ENCODE measurements at places on chromosomes 12 and 14.
A peak's percentile ranks its signal among the peaks of the same experiment; 100 is the strongest.

- no peak for DNase-seq
Measured at GRCh38 chr12:13273850-13274249, 77.3 kb downstream of the EMP1 start.

- DNase-seq: no peak
Measured at GRCh38 chr14:77599889-77600288, 16.5 kb downstream of the SPTLC2 start.

DNA sequence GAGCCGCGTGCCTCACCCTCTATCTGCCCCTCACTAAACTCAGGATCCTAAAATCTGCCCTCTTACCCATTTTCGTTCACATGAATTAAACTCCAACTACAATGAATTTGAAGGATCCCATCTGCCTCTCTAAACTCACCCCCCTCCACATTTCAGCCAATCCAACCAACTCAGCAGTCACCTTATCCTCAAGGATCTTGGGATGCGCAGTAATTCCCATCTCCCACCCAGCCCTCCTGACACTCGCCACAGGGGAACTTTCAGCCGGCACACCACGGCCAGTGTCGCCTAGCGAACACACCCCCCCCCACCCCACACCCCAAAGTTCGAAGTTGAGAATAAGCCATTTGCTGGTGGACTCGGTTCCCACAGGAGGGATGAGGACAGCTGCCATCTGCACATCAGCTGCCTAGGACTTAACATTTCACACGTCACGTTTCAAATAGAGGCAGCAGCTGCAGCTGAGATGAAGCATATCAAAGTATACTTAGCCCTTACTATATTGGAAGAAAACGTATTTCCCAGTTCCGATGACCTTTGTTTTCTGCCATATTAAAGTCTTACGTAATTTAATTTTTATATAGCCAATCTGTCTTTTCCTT, 8.7 kb upstream of the SELPLG start:
- no peak for DNase-seq

- DNase-seq: no peak
Measured at GRCh38 chr12:119996417-119996816, 7.4 kb downstream of the BICDL1 start.

- no peak for DNase-seq
Measured at GRCh38 chr12:6780573-6780972, 8.3 kb downstream of the LAG3 start.

DNA sequence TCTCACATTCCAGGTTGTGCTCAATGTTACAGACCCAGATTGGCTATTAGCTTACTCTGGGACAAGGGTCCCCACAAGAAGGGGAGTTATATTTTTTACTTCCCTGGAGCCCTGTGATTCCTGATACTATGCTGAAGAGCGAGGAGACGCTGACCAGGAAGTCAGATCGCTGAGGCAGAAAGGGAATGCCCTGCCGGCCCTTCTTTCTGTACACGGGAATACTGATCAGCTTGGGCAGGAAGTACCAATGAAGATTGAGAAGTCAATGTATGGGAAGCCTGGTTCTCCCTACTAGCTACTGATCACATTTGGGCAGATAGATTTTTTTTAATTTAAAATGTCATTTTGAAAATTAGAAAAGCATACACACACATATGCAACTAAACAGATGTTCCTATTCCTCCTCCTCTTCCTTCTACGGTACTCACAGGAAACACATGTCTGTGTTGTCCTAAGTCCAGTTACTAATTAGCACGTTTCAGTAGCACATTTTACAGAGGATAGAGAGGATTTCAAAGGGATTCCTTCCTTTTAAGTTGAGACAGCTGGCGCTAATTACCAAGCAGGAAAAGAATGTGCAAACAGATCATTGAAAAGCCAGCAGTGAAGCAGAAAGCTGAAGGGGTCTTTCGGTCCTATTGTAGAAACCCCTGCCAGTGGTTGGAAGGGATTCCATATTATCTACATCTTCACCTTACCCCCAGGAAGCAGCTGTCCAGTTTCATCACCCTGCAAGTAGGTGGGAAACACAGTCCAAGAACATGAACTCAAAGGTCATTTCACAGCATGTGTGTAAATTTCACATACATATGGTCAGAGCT, 292.4 kb downstream of the DUSP6 start:
- DNase-seq: no peak

- no peak for DNase-seq
Measured at GRCh38 chr12:26629864-26630263, 203.1 kb downstream of the ITPR2 start.

GRCh38 chr12:2276288-2277033, 223.7 kb downstream of the CACNA1C start:
- no peak for DNase-seq

DNA sequence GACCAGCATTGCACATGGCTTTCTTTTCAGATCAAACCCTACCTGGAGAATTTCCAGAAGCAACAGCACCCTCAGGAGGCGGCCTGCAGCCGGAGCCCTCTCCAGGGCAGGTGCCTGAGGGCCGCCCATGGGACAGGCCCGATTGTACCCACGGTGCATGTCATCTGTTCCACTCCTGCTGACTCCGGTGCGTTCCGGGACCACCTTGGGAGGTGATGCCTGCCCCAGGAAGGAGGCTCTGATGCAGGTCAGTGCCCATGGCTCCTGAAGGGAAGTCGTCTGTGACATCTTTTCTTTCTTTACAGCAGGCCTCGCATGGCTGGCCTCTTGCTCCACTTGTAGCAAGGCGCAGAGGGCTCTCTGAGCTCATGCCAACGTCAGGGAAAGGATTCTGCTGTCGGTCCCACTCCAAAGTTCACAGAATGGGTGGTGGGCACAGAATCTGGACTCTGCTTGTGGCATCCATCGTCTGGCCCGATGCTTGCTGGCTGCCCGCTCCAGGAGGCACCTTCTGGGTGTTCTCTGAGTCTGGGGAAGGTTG, 160.7 kb upstream of the RTL1 start:
- no peak for DNase-seq

GRCh38 chr12:739349-739748, 13.0 kb upstream of the WNK1 start:
- DNase-seq: no peak

DNA sequence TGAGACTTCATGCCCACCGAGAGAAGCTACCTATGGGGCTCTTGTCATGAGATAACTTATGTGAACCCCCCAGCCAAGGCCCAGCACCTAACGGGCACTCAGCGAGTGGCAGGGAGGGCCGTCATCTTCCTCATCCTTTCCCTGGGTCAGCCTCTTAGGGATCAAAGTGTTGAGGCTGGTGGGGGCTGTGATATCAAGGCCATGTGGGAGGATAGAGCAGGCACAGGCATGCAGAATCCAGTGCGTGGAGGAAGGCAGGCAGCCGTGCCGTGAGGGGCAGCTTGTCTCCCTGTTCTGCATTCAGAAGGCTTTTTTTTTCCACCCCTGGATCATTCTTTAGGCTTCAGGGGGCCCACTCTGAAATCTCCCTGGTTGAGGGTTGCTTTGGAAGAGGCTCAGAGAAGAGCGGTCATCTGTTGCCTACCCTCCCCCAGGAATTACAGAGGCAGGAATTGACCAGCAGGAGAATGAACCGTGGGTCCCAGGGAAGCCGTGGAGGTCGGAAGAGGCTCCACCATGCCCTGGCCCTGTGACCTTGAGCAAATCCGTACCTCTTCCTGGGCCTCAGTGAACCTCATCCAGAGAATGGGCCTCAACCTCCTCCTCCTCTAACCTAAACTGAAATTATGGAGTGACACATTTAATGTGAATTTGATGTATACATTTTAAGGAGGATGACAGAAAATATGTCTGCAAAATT, 62.8 kb downstream of the BEGAIN start:
- peak; percentile 3 for DNase-seq

DNA sequence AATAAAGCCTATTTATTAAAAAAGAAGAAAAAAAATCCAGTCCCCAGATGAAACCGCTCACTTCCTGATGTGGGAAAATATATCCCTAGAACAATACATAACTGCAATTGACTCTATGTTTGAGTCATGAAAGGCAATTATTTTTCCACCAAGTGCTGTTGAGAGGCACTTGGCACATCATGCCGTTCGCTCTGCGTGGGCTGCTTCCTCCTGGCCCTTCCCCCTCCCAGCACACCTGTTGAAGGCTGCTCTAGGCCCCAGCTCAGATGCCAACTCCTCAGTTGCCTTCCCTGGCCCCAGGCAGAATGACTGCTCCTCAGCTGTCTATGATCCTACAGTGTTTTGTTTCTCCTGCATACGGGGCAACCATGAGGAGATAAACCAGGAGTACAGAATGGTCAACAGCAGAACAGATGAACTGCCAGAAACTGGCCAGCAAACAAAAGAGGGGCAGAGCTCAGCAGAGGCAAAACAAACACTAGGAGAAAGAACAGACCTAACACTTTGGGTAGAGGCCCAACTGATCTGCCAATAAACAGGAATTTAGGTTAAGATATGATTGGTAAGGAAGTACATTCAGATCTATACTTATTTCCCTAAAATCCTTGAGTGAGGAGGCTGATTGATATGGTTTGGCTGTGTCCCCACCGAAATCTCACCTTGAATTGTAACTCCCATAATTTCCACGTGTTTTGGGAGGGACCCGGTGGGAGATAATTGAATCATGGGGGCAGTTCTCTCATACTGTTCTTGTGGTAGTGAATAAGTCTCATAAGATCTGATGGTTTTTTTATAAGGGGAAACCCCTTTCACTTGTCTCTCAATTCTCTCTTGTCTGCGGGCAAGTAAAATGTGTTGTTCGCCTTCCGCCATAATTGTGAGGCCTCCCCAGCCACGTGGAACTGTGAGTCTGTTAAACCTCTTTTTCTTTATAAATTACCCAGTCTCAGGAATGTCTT, 58.6 kb downstream of the SLC38A1 start:
- DNase-seq: peak; percentile 41

DNA sequence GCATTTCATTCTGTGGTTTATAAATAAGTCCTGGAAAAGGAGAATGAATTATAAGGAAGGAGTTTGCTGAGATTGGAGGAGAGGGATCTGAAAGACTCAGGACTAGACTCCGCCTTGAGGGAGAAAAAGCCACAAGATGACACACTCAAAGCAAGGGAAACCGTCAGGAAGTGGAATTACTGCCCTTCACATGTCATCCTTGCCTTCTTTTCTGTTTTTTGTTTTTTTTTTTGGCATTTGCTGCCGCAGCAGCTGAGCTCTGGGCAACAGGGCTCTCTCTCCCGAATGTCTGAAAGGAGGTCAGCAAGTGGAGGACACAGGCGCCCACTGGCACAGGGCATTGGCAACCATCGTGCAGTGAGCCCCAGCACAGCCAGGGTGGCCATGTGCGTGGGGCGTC, 344.9 kb downstream of the DPF3 start:
- DNase-seq: no peak

- no peak for DNase-seq
Measured at GRCh38 chr12:110766311-110767154, 23.8 kb upstream of the PPP1CC start.

Measured in activated CD4-positive, alpha-beta T cell treated with anti-CD3 and anti-CD28 coated beads, Interleukin-2, amount 10 ng/mL, durations not matched to agents 7 days and 5 days (primary cell).